ENCODE measurements at places on chromosomes 4 and X.

- peak; percentile 47 for DNase-seq
These were observed 39.7 kb downstream of the PRSS12 start for GRCh38 chr4:118313098-118313497.

- DNase-seq, result no peak
These were observed 345.1 kb upstream of the PITX2 start for GRCh38 chr4:110967936-110968335.

GRCh38 chr4:99846891-99847290 lies 30.3 kb downstream of the DAPP1 start:
- no peak for DNase-seq

GRCh38 chr4:75189711-75190335 lies 256.9 kb downstream of the PARM1 start:
- DNase-seq, result no peak

DNA sequence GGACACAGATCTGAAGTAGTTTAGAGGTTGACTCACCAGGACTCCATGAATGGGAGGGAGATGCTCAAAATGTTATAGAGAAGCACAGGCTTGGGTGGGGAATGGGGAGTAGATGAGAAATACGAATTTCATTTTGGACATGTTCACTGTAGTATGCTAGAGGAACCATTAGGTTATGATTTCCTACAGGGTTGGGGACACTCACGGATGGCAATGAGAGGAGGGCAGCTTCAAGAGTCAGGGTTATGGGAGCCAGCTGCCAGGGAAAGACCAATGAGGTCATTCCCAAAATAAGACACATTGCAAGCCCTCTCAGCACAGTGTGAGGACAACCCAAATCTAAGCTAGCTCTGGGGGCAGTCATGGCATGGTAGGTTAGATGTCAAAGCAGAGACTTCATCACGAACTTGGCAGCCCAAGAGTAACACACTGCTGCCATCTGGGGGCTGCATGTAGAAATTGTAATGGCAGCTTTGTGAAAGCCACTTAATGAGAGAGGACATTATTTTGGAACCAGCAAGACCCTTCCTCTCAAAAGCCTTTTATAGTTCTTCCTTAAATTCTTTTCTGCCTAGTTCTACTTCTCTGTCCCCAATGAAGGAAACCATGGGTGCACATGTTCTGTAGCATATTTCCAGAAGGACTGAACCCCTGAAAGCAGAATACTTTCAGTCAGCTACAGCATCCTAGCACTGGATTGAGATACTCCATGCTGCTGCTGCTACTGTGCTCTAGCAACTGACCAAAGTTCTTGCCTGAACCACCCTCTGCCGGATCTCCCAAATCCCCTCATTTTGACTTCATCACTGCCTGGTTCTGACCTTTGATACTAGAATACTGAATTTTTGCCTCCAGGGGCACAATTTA lies 16.2 kb upstream of the ZCCHC12 start:
- DNase-seq, result peak; percentile 52

DNA sequence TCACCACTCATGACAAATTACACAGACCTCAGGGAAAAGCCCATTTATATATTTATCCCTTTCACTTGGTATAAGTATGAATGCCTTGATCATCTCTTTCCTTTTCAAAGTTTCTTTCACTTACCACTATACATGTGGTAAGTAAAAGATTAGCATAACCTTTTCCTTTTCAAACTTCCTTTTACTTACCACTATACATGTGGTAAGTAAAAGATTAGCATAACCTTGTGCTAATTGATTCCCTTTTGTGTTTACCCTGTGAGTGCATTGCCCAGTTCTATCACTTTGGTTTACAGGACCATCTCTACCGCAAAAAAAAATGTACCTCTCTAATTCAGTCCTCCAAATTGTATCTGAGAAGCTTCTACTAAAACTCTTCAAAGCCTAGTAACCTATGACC lies 32.7 kb upstream of the TCEANC start:
- DNase-seq, result no peak

GRCh38 chrX:13721371-13721770 lies 13.0 kb downstream of the TRAPPC2 start:
- no peak for DNase-seq

GRCh38 chr4:148980782-148981480 lies 538.7 kb upstream of the NR3C2 start:
- no peak for DNase-seq

DNA sequence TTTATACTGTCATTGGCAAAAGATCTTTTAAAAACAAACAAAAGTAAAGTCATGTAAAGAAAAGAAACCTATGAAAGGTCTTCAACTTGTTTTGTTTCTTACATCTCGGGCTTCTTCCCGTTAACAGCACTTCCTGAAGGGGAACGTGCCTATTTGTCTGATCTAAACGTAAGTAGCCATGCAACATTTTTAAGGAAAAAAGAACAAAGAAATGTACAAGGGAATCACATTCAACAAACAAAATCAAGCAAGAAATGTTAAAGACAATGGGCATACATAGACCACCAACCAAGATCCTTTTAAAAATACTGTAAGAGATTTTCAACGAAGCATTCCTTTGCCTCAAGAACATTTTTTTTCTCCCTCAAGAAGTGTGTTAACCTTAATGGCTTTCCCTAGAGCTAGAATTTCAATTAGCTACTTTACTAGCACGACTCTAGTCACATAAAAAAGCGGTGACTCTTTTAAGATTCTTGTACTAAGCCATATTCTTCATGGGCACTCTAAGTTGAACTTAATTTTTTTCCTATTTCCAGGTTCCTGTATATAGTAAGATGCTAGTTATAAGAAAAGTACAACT lies 112.0 kb upstream of the TTC29 start:
- DNase-seq, result no peak

DNA sequence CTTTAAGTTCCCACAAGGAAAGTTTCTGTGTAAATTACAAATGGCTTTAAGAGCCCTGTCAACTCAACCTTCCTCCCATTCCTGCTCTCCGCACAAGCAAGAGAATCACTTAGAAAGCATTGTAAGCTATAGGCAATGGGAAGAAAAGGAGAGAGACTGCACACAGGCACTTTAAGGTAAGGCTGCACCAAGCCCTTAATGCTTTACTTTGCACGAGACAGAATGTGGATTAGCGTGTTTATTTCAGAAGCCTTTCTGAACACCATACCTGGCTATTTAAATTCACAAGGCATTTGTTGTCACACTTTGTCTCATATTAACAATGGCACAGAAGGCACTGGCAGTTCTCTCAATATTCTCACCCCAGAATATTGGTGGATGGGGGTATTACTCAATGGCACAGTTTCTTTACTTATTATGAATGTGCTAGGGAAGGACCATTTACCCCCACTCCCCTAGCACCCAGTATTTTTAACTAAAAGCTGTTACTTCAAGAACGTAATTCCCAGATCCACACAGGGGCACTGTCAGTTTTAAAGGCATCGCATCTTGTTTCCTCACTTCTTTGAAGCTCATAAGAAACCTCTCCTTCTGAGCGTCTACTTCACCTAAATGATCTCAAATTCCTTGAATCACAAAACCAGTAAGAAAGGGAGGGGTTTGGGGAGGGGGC lies 150.0 kb downstream of the MAML3 start:
- DNase-seq, result no peak

GRCh38 chrX:77422891-77423648 lies 24.1 kb upstream of the FGF16 start:
- DNase-seq, result no peak

GRCh38 chrX:153646620-153647373 lies at the start of gene DUSP9:
Gene DUSP9, plus strand, starts transcription at chrX:153647203. Its CDS starts 751 bp downstream, at chrX:153647954.
- peak; percentile 80 for DNase-seq

DNA sequence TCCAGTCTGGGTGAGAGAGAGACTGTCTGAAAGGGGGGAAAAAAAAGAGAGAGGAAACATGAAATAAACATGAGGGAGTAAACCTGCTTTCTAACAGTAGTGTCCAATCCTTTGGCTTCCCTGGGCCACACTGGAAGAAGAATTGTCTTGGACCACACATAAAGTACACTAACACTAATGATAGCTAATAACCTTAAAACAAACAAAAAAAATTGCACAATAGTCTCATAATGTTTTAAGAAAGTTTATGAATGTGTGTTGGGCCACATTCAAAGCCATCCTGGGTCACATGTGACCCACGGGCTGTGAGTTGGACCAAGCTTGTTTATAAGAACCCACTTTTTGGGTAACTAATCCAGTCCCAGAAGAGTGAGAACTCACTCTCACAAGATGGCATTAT lies 30.3 kb downstream of the PDS5A start:
- DNase-seq, result no peak

DNA sequence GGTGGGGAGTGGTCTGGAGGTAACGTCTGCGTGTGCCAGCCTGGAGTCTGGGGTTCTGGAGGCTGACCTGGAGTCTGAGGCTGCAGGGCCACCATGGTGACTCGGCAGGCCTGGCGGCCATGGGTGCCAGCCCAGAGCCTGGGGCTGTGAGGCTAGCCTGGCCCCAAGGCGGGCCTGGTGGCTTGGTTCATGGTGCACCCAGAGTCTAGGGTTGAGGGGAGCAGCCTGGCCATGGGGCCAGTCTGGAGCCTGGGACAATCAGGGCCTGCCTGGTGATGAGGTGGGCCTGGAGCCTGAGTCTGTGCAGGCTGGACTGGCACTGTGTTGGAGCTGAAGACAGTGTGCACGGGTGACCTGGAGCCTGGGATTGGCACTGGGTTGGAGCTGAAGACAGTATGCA lies 64.9 kb downstream of the CXorf49B start:
- no peak for DNase-seq

DNA sequence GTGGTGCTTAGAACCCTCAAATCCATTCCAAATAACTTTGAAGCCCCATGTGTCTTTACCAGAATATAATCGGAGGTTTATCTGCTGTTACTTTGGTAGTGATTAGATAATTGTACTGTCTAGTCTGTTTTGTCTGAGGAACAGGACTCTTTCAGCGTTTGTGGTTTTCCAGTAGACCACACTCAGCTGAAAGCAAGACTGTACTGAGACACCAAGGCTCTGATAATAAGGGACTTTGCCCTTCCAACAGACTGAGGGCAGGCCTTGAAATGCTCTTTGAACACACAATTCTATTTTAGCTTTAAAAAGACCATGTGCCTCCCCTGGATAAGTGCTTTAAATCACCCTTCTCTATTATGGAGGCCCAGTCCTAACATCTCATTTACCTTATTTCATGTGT lies 76.1 kb downstream of the KLHL8 start:
- DNase-seq, result no peak

DNA sequence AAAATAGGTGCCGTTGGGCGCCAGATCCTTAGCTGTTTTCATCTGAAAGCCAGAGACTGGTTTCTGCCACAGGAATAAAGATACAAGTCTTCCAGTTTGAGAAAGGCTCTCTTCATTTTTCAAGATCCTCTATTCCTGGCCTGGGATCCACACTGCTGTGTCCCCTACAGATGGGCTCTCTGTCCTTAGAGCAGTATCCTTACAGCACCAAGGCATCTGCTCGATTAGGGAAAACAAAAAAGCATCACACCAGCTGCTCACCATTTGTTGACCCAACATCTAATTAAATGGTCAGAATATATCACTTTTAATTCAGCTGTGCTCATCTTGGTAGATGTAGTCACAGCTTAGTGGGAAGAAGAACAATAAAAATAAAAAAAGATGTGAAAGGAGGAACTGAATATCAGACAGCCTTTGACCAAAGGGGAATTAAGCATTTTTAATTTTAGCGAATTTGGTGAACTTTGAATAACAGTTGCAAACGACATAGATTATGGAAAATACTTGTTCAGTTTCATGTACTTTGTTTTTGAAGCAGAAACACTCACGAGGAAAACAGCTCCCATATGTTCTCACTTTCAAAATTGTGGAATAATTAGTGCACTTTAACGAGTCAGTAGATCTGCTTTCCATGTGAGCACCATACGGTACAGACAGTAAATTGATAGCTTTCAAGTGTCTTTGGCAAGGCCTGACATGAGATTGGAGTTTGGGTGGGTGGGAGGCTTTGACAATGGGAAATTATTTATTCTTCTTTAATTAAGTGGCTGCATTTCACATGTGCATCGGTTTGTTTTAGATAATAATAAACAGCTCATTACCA lies 148.4 kb upstream of the CLNK start:
- no peak for DNase-seq

DNA sequence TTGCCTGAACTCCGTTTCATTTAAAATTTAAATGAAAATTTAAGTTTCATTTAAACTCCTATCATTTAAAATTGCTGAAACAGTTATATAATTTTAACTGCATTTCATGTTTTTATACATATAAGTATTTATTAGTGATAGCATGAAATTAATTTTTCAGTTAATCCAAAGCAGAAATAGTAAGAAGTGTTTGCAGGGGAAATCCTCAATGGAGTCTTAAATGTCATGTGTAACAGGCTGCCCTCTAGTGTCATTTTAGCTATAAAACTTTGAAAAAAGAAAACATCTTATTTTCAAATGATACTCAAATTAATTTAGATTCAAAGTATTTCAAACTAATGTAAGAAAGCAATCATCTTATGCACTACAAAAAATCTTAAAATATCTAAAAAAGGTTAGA lies 27.2 kb downstream of the TAPT1 start:
- no peak for DNase-seq

- no peak for DNase-seq
These were observed 459.0 kb downstream of the PDGFC start for GRCh38 chr4:156512622-156513021.

GRCh38 chr4:174190832-174191500 lies 92.5 kb downstream of the FBXO8 start:
- DNase-seq, result no peak

DNA sequence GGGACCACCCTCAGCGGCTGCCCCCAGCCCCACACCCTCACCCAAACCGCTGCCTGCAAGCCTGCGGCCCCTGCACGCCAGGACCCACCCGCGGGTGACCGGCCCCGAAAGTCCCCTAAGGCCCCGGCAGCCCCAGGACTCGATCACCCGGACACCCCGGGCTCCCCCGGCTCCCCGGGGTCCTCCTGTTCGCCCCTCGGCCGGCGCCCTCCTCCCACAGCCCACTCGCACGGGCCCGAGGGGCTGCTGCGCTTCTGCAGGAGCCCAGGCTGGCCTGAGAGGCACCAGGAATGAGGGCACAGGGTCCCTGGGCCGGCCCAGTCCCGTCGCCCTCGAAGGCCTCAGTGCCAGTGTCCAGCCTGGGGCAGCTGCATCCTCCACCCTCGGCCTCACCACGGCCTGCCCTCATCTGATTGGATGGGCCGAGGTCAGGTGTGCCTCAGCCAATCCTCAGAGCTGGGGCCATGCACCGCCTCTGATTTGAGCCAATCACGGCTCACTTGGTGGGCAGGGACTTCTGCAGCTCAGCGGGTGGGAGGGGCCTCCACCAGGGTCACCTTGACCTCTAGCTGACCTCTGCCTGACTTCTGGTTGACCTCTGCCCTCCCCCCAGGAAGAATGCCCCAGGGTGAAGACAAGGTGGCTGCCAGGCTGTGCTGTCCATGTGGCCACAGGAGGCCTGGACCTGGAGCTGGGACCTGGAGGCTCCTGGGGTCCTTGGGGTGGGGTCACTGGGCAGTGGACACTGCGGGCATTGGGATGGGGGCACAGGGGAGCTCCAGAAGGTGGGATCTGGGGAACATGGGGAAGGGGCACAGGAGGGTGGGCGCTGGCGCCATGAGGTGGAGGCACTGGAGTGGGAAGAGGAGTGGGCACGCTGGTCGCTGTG lies 97.6 kb upstream of the NKX1-1 start:
- DNase-seq, result peak; percentile 41

DNA sequence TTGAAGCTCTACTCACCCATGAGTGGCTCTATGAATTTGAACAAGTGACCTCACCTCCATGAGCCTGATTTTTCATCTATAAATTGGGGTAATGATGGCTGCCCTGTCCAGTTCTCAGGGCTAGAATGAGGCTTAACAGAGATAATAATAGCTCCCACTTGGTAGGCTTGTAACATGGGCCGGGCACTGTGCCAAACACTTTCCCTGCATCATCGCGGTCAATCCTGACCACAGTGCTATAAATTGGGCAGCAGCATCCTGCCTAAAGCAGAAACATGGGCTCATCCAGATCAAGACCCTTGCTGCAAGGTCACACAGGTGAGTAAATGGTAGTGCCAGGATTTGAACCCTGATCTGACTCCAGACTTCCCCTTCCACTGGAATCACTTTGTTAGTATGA lies 12.8 kb downstream of the APLN start:
- no peak for DNase-seq
